Right hindlimb (tissue), 1 donor: ENCODE measurements at places on chromosomes 16 and 17.
A peak's percentile ranks its signal among the peaks of the same experiment; 100 is the strongest.

DNA sequence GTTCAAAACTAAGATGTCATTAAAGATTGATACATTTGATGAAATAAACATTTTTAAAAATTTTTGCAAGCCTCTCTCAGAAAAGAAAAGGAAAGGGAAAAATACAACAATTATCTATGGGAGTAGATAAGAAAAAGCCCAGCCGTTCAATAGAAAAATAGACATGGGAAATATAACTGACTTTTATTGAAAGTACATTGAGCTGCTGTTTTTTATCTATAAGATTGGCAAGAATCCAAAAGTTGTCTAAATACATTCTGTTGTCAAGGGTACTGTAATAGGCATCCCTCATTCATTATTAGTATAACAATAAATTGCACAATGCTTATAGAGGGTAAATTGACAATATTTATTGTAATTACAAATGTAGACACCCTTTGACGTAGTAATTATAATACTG, 38.4 kb upstream of the IRX6 start:
- DNase-seq = no peak

GRCh38 chr17:1628856-1629503, 346 bp upstream of the SLC43A2 start:
- peak; percentile 96 for DNase-seq

DNA sequence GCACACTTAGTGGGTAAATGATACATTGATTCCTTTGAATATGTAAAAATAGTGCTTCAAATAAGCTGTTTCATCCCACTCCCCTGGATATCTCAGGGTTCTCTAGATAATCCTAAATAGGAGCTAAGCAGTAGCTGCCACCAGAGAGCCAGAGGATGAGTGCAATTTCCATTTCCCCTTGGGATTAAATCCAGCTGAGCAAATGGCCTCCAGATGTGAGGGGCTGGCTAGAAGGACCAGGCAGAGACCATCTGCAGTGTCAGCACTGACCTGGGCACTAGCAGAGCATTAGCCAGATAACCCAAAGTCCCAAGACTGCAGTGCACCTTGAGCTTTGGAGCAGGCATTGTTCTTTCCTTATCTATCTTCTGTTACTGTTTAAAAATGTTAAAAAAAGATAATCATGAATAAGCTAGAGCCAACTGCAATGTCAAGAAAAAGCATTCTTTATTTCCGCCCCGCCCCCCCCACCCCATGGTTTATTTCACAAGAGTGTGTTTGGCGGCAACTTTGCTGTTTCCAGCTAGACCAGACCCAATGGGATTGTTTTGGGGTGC, 19.5 kb downstream of the GPR179 start:
- DNase-seq = no peak

- no peak for DNase-seq
These were observed 7.5 kb upstream of the SPPL2C start for GRCh38 chr17:45837187-45837586.

- no peak for DNase-seq
These were observed 29.7 kb downstream of the ASIC2 start for GRCh38 chr17:33263396-33263795.

GRCh38 chr17:76000016-76000754, 470 bp upstream of the CDK3 start:
- no peak for DNase-seq

GRCh38 chr17:7484919-7485377, 782 bp downstream of the POLR2A start:
- no peak for DNase-seq

DNA sequence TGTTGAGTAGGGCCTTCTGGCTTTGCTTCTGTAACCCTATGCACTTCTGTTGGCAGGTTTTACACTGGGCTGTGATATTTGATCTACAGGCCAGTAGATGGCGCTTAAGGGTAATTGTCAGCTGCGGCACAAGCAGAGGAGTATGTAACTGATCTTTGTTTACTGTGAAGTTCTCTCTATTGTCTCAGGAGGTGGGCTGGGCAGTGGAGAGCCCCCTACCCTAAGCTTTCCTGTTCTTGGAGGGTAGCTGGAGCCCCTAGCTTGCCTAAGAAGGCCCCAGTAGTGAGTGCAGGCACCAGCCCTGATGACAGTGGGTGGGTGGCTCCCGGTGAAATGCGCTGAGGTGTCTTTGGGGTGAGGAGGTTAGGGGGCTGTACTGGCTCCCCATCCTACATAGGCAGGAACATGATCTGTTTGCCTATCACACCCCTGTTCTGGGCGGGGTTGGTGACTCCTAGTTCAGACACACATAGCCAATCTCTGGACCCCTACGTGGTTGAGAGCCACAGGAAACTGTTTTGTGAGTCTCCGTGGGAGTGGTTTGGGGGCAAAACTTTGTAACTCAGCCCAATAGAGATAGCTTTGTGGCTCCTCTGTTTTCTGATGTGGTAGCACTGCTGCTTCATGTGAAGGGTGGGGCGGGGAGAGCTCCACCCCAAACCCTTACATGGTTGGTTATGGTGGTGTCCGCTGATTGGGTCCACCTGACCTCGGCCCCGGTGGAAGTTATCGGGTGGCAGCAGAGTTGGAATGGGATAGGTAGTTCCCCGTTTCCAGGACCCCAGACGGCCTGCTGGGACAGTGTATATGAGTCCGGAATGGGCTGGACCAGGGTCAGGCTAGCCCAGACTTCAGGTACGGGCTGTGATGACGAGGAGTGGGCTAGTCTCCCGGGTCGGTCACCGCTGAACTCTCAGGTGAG, 60.4 kb downstream of the SLFN11 start:
- DNase-seq = peak; percentile 53

- DNase-seq = peak; percentile 48
These were observed 823 bp downstream of the NBR1 start for GRCh38 chr17:43171586-43172487.

GRCh38 chr16:17591655-17592405, 121.1 kb upstream of the XYLT1 start:
- DNase-seq = no peak

GRCh38 chr17:39197380-39198185, at the start of gene CACNB1:
Gene CACNB1 (minus strand): TSS chr17:39197669. CDS start chr17:39197495, 174 bp downstream.
- peak; percentile 91 for DNase-seq

DNA sequence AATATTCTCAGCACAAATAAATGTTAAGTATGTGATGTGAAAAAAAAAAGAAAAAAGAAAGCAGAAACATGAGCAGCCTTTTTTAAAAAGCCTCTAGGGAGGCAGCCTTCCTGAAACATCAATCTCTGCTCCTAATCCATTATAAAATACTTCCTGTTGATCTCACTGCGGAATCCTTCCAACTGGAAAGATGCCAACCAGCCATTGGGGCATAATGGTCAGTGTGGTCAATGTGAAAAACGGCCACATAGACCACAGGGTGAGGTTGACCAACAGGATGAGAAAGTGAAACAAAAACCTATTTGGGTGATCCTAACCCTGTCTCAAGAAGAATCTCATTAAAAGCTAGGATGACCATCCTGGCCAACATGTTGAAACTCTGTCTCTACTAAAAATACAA, 26.1 kb upstream of the ABCA8 start:
- peak; percentile 51 for DNase-seq

DNA sequence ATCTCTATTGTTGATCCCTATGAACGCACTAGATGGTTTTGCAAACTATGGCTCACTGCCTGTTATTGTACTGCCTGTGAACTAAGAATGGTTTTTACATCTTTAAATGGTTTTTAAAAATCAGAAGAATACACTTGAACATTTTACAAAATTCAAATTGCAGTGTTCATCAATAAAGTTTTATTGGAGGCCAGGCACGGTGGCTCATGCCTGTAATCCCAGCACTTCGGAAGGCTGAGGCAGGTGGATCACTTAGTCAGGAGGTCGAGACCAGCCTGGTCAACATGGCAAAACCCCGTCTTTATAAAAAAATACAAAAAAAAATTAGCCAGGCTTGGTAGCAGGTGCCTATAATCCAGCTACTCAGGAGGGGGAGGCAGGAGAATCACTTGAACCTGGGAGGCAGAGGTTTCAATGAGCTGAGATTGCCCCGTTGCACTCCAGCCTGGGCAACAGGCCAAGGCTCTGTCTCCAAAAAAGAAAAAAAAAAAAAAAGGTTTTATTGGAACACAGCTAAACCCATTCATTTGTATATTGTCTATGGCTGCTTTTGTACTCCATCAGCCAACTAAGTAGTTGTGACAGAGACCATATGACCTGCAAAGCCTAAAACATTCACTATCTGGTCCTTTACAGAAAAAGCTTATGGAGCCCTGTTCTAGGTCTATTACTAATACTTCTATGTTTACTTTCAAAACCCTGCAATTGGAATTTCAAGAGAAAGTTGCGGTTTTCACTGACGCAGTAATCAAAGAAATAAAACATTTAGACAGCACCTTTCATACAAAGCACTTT, 18.9 kb downstream of the IKZF3 start:
- DNase-seq = no peak

DNA sequence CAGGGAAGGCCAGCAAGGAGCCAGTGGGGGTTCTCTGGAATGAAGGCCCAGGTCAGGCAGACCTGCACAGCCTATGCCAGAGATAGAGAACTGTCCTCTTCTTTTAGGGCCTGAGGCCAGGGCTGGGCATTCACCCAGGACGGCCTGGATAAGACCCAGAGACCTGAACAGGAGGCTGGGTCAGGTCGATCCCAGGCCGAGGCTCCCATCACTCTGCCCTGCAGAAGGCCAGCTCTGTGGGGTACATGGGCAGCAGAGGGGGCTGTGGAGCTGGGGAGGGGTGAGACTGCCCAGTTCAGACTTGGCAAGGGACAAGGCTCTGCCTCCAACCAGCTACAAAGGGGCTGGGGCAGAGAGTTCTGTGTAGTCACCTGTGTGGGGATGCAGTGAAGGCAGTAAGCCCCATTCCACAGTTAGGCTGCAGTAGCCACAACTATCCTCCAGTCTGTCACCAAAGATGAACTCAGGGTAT, 14.6 kb downstream of the HSD11B2 start:
- no peak for DNase-seq

DNA sequence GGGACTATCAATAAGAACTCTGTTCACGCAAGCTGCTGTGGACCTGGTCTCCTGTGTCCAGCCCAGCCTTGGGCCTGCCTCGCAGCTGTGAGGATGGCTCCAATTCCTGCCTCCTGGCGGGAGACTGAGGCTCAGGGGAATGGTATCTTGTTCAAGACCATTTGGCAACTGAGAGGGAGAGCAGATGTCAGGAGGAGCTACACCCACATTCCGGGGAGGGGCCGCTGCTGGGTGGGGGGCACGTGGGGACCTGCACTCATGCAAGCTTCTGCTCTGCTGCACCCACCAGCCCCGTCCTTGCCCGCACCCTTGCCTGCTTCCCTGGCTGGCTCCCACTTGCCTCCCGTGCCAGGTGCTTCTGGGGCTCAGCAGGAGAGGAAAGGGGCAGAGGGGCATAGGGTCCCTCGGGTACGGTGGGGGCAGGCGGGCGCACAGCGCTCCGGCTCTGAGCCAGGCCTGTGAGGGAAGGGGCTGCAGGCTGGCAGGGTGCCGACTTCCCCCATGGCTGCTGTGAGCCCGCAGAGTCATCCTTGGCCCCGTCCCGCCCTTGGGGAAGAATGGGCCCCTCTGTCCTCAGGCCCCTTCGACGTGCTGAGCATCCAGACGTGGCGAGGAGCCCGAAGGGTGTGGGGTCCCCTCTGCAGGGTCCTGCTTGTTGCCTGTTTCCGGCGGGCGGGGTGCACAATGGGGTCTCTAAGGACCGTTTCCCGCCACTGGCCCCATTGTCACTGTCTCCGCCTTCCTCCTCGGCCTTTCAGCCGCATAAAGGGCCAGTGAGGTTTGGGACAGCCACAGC, 2.7 kb downstream of the METRN start:
- no peak for DNase-seq

- DNase-seq = no peak
These were observed 67.0 kb downstream of the N4BP1 start for GRCh38 chr16:48542966-48543365.
